ENCODE measurements at places on chromosomes 1 and 21.

DNA sequence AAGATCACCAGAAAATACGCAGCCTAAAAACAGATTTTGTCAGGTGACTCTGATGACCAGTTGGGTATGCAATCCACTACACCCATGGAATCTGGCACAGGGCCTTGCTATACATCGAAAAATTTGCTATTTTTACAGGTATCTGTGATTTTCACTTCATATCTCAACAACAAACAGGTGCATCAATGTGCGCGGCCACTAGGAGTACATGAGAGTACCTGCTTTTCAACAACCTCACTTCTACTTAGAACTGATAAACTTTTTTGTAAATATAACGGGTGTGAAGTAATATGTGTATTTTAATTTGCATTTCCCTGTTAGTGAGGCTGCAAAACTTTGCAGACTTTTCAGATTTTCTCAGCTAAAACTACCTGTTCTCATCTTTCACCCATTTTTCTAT lies 80.8 kb downstream of the SLC45A1 start:
- DNase-seq, result no peak

- no peak for DNase-seq
Measured at GRCh38 chr1:15959827-15960446, 16.0 kb downstream of the ZBTB17 start.

DNA sequence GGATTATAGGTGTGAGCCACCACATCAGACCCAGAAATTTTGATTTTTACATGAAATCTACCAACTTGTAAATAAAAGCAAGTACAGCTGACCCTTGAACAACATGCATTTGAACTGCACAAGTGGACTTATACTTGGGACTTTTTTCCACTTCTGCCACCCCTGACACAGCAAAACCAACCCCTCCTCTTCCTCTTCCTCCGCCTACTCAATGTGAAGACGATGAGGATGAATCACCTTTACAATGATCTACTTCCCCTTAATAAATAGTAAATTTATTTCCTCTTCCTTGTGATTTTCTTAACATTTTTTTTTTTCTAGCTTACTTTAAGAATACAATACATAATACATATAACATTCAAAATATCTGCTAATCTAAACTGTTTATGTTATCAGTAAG lies 17.5 kb upstream of the YRDC start:
- DNase-seq, result no peak

DNA sequence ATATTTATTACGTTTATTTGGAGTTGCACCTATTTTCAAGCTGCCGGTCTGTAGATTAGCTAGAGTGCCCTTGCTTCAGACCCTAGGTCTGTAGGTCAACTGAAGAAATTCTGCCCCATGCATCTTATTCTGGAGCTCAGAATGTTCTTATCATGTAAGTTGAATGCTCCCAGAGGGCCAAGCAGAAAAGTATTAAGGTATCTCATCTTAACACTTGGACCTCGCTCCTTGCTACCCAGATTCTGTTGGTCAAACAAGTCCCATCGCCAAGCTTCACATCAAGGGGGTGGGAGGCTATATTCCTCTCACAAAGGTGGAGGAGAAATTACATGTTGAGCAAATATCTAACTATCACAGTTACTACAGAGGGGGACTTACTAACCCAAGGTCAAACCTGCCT lies 187.7 kb downstream of the C1orf94 start:
- DNase-seq, result no peak

- DNase-seq, result no peak
Measured at GRCh38 chr1:67459068-67459467, 28.9 kb upstream of the SERBP1 start.

- DNase-seq, result no peak
Measured at GRCh38 chr1:93029317-93029716, 49.8 kb upstream of the MTF2 start.

GRCh38 chr1:30373471-30374399 lies 349.6 kb downstream of the MATN1 start:
- no peak for DNase-seq

DNA sequence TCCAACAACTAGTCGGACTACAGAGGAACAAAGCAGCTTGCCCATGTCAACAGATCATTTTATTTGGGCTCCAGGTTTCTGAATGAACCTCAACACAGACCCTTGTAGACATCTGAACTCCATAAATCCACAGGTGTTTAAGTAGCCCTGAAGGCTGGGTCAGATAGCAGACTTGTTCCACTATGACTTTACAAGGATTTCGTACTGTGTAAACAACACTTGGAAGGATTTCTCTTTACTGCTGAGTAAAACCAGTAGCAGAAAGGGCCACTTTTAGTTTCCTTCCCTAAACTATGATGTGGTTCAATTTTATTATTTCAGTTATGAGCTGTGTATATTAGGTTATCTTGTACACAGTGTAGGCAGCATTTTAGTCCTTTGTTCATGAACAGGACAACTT lies 316.4 kb upstream of the ADGRL2 start:
- no peak for DNase-seq

GRCh38 chr21:37532868-37533780 lies 166.6 kb downstream of the DYRK1A start:
- DNase-seq, result no peak

GRCh38 chr1:208184966-208185654 lies 59.1 kb downstream of the PLXNA2 start:
- no peak for DNase-seq

DNA sequence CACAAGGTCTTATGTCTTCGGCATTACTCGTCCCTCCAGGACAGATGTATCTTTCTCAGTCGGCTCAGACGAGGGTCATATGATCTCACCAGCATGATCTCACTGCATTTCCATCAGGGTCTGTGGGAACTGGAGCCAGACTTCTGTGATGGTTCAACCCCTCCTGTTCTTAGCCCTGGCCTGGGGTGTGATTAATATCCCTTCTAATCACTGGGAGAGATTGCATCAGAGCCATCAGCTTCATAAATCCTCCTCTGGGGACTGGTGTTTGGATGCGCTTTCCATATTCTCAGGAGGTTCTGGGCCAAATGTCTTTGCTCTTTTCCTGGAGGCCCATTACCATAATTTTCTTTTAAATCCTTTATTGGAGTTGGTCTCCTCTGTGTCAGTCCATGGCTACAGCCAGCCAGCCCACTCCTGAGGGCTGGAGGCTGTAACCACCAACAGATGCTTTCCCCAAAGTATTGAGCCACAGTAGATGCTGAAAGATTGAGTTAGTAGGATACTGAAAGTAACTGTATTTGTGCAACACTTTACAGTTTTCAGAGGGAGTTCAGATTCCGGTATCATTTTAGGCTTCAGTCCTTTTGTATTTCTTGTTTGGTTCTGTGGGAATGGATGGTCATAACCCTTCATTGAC lies 20.0 kb downstream of the CACNA1E start:
- DNase-seq, result no peak
